ENCODE measurements at places on chromosomes 4 and X.
A peak's percentile ranks its signal among the peaks of the same experiment; 100 is the strongest.

GRCh38 chr4:63232058-63232457 is 1177.2 kb downstream of the TECRL start:
- DNase-seq = no peak

- no peak for DNase-seq
Measured at GRCh38 chr4:168197926-168198325, 105.6 kb downstream of the ANXA10 start.

DNA sequence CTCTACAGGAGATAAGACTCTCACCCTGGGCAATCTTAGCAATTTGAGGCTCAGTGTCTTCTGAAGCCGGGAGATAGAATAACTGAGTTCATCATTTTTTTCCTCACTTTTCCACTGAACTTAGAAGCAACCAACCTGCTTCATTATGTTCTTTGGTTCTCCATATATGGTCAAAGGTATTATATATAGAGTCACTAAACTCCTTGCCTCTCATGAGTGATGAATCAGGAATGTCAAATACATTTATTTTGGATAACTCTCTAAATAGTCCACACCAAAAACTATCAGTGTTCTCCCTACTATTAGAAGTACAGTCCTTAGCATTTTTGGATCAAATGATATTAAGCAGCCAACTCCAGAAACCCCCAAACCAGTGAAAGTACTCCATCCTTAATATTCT is 421.5 kb upstream of the EPHA5 start:
- no peak for DNase-seq

- DNase-seq = no peak
Measured at GRCh38 chr4:87018753-87019152, 83.9 kb downstream of the AFF1 start.

GRCh38 chr4:62145276-62145675 is 945.1 kb downstream of the ADGRL3 start:
- no peak for DNase-seq

DNA sequence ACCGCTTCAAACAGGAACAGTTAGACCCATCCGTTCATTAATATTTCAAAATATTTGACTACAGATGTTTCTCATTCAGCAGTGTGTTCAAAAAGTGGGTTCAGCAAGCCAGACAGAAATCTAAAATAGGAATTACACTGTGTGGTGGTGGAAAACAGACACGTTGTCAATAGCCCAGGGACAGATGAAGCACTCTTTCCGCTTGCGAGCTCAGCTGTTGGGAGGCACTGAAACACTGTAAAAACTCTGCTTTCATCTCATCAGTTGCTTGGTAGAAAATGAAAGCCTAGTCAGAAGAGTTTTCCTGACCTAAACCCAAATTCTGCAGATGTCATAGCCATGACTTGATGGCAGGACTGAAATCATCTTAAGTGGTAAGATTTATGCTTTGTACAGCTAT is 38.5 kb downstream of the LRP2BP start:
- no peak for DNase-seq

- no peak for DNase-seq
Measured at GRCh38 chr4:150794706-150795105, 212.8 kb downstream of the MAB21L2 start.

DNA sequence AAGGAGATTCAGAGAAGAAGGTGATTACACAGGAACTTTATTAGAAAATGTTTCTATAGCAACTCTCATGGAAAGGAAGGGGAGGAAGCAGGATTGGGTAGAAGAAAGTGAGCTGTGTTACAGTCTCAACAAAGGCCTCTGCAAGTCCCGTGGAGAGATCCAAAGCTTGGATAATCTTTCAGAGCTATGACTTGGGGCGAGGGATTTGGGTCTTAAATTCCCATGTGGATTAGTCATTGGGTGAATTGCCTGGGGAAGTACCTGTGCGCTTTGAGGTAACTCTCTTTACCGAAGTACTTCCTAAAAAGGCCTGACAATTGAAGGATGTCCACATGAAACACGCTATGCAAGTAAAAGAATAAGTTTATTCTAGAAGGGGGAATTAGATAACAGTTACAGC is 133.8 kb upstream of the ANKRD50 start:
- no peak for DNase-seq

GRCh38 chr4:183458005-183458404 is 13.6 kb downstream of the CDKN2AIP start:
- DNase-seq = no peak

GRCh38 chr4:115110191-115111181 is 2.9 kb downstream of the NDST4 start:
- DNase-seq = no peak

- no peak for DNase-seq
Measured at GRCh38 chr4:6277139-6277802, 7.6 kb downstream of the WFS1 start.

DNA sequence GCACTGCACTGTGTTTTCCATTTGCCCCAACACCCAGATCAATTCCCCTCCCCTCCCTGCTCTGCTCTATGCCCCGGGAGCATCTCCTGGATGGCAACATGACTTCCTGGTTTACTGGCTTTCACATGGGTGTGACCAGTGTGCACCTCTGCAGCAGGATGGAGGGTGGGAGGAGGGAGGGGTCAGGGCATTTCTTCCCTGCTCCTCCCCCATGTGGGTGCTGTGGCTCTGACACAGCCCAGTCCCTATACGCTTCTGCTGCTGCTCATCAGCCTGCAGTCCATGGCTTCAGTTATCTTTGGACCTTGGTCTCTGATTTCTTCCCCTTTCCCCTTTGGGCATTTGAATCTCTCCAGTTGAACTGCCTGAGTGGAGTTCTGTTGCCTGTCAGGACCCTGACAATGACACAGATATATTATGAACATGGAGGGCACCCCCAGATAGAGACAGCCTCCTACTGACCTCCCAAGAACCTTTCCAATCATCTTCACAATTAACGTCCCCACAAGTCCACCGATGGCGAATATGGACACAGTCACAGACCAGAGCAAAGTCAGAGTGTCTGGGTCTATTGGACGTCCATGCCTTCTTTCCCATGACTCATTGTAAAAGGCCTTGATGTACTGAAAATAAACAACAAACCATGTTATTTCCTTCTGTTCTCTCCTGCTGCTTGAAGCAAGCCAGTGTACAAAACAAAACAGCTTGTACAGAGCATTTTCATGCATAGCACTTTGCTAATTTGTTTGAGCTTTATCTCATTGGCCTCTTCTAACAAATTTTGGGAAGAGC is 24.8 kb downstream of the SLC2A9 start:
- DNase-seq = no peak

DNA sequence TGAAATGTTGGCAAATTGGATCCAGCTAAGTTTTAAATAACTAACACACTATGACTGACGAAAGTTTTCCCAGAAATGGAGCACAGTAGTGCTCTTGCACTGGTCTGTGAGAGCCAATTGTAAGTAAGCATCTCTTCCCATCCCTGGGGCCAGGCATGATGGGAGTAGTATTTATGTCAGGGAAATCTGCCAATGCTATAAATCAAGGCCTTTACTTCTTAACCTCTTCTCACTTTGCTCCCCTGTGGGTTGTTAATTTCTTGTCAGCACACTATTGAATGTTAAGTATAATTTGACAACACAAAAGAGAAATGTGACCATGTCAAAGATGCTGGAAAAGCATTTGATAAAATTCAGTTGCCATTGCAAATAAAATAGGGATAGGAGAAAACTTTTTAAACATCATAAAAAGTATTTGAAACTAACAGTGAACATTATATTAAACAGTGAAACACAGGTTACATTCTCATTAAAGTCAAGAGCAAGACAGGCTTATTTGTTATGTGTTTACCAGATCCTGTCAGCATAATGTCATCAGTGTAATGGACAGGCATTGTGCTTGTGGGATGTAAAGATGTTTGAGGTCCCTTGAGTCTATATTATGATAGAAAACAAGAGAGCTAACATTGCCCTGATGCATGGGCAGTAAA is 5.0 kb downstream of the F8A1 start:
- DNase-seq = no peak

DNA sequence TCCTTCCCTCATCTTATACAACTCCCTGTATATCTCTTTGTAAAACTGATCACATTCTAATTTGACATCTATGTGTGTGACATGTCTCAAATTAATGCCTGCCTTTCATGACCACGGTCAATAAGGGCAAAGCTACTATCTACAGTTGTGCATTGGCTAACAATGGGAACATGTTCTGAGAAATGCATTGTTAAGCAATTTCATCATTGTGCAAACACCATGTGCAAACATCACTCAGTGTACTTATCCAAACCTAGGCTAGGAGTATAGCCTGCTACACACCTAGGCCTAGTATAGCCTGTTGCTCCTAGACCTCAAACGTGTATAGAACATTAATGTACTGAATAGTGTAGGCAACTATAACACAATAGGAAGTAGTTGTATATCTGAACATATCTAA is 95.0 kb downstream of the BANK1 start:
- no peak for DNase-seq

DNA sequence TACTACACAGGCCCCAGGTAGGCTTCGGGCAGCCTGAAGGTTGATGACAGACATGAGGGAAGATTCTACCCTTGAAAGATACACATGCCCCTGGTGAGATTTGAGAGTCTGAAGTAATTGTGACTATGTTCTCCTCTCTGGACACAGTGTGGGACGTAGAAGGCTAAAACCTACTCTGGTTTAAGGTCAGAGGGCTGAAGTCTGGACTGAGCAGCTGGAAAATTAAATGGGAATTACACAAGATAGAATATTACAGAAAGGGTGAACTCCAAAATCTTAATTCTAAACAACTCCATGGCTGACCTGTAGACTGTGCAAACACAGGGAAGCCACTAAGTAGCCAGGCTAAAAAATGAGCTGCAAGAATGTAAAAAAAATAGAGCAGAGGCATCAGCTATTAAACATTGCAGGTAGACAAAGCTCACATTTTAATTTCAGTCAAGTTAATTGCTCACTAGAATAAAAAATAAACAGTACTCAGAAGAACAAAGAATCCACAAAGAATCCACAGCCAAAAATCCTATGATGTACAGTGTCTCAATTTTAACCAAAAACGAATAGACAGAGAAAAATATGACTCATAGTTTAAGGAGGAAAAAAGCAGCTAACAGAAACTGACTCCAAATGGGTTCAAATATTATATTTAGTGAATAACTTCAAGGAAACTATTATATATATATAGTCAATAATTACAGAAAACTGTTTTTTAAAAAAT is 170.4 kb downstream of the PCDH18 start:
- no peak for DNase-seq

DNA sequence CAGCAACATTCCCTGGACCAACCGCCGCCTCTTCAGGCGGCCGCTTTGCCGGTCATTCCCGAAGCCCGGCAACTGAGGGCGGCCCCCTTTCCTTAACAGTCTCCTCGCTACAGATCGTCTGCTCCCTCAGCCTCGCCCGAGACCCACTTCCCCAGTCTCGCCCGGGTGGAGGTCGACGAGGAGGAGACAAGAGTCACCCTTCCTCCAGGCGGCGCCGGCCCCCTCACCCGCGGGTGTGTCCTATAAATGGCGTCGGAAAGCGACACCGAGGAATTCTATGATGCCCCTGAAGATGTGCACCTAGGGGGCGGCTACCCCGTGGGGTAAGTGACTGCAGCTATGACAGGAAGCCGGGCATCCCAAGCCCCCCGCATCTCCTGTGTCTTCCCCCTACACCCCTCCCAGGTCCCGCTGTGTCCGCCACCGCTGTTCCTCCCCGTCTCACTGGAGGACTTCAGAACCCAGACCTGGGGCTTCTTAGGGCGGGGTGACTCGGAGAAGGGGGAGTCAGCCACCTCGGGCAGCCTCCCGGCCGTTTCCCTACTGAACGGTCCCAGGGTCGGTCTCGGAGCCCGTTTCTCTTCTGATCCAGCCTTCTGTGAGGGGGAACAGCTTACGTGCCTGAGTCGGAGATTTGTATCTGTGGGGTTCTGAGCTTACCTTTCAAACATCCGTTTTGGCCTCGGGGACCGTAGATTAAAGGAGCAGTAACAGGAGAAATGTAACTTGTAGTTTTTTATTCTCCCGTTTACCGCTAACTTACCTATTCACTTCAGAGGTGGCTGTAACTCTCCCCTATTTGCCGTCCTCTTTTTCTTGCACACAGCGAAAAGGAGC is 570 bp downstream of the WDR44 start:
- DNase-seq = peak; percentile 34

GRCh38 chrX:148915474-148915873 is 415.1 kb downstream of the AFF2 start:
- no peak for DNase-seq

DNA sequence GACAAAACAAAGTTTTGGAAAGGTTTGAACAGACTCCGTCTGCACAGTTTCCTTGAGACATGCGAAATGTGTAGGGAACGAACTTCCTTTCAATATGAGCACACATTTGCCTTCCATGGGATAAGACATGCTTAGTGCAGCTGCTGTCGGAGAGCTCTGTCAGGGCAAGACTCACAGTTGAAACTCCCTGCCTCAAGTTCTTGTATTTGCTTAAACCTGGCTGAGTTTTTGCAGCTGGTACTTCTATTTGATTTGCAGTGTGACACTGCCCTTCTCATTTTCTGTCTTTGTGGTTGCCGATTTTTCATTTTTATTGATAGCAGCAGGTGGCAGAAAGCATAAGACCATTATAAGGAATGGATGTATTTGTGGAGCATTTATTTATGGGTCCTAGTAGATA is 18.2 kb upstream of the RHOH start:
- DNase-seq = no peak

- DNase-seq = no peak
Measured at GRCh38 chr4:139202991-139203390, 26.0 kb upstream of the ELF2 start.

- DNase-seq = no peak
Measured at GRCh38 chr4:75545526-75545925, 10.3 kb upstream of the ODAPH start.

- no peak for DNase-seq
Measured at GRCh38 chrX:111465669-111466068, 45.8 kb upstream of the SERTM2 start.

- no peak for DNase-seq
Measured at GRCh38 chrX:121365572-121366161, 318.3 kb downstream of the GLUD2 start.

- no peak for DNase-seq
Measured at GRCh38 chr4:155383541-155383940, 6.8 kb upstream of the MAP9 start.
